H1 (cell line): ENCODE measurements at places on chromosomes 4 and X.

DNA sequence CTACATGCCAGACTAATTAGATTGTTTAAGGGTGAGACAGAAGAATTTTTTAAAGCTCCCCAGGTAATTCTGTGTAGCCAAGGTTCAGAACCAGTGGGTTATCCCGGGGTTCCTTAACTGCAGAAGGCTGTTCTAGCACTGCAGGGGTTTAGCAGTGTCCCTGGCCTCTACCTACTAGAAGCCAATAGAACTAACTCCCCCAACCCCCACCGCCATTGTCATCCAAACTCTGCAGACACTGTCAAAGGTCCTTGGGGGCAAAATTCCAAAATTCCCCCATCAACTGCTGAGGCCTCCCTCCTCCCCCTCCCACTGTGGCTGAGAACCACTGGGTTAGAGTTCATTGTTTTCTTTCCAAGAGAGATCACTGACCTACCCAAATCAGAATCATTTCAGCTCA, 66.4 kb downstream of the MOSPD2 start:
- DNase-seq, result no peak

DNA sequence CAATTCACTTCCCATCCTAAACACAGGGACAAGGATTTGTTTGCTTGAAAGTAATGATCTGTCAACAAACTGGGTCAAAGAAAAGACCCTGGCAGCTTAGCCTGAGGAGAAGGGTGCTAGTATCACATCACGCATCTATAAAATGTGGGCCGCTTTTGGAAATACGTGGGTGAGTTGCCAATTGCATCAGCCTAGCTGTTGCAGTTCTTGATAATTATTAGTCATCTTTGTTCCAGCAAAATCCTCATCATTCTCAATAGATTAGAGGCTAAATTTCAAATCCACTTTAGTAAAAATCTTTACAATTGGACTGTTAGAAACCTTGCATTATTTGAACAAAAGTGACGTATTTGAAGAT, 33.6 kb upstream of the TAPT1 start:
- DNase-seq, result no peak

DNA sequence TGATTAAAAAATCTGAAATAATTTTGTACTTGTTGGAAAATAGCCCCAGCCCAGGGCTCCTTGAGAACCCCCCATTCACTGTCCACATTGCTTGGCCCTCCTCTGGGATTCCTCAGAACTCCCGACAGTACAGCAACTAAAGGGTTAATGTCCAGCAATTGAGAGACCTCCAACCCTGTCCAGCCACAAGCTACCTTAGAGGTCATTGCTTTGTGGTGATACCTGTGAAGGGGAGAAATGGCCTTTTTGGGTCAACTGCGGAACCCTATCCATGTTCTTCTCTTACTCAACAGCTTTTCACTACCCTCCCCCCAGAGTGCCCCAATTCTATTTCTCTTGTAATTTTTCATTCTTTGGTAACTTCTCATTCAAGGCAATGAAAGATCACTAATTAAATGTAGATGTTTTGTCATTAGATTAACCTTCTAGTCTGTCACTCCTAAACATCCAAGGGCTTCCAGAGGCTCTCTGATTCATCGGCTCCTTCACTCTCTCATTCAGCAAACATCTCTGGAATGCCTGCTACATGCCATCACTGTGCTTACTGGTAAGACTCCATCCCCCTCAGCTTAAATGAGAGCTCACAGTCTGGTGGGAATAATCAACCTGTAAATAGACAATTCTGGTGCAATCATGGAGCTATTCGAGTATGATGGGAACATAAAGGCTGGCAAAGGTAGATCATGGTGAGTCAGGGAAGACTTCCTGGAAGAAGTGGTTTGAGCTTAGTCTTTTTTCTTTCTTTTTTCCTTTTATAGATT, 241.4 kb upstream of the PGRMC2 start:
- no peak for DNase-seq

DNA sequence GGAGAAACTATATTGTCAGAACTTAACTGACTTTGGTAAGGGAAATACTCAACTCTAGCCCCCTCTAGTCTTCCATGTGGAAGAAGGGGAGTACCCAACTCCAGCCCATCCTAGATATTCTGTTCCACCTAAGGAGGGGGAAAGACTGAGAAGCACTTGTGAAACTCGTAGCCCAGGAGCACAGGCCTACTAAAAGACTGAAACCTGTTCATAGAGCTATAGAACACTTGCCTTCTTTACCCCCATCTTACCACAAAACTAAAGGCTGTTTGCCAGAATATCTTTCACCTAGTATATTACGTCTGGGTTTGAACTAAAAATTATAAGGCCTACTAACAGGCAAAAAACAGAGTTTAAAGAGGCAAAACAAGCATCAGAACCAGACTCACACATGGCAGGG, 15.5 kb downstream of the CLDN22 start:
- no peak for DNase-seq

GRCh38 chrX:142502441-142502840, 297.4 kb upstream of the MAGEC2 start:
- no peak for DNase-seq

DNA sequence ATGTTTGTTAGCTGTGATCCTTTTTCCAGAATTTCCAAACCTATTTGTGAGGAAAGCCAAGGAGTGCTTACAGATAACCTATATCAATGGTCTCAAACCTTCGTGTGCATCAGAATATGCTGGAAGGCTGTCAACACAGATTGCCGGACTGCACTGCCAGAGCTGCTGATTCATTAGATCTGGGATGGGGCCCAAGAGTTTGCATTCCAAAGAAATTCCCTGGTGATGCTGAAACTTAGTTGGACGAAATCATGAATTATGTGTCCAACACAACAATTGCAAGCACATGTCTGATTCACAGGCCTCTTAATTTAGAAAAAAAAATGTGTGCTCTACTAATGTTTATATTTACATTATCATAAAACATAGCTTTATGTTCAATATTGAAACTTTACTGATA, 544.0 kb upstream of the AMOT start:
- DNase-seq, result no peak

GRCh38 chr4:16438986-16439385, 212.7 kb upstream of the TAPT1 start:
- no peak for DNase-seq

- no peak for DNase-seq
These were observed 156.0 kb downstream of the DCLK2 start for GRCh38 chr4:150234246-150234645.

DNA sequence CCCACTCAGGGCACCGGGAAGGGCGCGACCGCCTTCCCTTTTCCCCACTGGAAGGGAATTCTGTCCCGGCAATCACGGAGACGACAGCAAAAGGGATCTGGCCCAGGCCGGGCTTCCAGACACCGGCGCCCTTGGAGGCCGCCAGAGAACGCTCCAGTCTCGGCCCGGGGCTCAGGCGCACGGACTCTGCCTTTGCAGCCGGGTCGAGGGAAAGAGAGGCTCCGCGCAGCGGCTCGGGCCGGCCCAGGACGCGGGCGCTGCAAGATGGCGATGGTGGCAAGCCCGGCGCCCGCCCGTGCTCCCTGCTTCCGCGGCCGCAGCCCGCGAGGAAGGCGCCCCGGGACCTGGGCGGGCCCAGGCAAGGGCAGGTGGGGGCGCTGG, 1.1 kb downstream of the CTBP1 start:
- DNase-seq, result no peak

- DNase-seq, result no peak
These were observed 83.2 kb downstream of the GPAT3 start for GRCh38 chr4:83618991-83619645.

- DNase-seq, result no peak
These were observed 46.5 kb upstream of the RELL1 start for GRCh38 chr4:37732526-37733186.

DNA sequence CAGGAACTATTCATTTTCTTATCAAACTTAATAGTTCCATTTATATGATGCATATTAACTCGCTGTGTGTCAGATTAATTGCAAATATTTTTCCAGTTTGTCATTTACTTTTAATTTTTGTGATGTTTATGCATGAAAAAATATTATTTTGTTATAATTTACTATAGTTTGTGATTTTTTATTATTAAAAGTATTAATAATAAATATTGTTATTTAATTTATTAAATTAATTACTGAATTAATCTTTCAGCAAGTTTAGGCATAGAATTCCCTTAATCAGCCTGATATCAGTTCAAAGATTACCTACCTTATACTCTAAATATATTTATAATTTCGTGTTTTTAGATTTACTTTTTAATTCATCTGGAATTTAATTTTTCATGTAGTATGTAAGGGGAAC, 15.5 kb upstream of the ATOH1 start:
- DNase-seq, result no peak

DNA sequence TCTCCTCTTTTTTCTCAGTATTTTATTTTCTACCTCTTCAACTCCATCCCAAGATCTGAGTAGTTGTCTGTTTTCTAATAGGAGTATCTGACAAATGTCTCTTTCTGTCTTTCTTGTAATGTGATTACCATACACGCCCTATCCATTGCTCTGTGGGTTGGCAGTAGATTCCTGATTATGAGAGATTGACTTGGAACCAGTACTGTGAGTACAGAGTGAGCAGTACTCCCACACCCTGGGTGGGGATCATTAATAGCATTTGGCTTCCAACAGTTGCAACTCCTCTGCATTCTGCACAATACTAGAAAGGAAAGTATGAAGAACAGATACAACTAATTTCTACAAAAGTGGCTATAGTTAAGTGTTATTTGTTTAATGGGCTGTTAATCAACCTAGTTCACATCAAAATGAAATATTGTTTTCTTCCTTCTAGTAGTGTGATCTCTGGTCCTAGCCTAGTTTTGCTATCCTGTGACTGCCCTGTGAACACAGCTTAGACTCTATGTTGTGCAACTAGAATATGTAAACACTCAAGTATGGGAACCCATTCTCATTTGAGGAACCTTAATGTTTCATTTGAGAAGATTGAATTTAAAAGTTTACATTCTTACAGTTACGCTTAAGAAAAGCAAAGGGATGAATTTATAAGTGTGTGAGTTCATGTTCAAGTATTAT, 112.9 kb downstream of the PTPN13 start:
- no peak for DNase-seq

GRCh38 chrX:139971394-139971749, 6.1 kb upstream of the CXorf66 start:
- DNase-seq, result no peak

DNA sequence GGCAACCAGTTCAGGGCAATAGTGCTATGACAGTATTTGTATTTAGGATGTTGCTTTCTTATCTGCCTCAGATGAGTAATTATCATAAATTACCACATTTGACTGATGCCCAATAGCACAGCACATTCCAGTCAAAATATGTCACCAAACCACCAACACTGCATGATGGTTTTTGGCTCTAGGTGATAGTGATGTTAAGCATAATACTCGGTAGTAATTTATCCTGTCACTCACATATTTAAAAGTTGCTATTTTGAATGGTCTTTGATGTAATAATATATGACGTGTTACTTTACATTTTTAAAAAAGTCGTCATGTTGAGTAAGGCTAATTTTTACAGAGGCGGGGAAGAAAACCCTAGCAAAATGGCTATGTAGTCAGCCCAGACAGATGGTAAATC, 42.5 kb downstream of the UNC5C start:
- no peak for DNase-seq

- DNase-seq, result peak; percentile 47
These were observed 272.1 kb upstream of the AGTR2 start for GRCh38 chrX:115898382-115899001.

- DNase-seq, result no peak
These were observed 48.4 kb upstream of the SLC7A3 start for GRCh38 chrX:70979136-70979762.

DNA sequence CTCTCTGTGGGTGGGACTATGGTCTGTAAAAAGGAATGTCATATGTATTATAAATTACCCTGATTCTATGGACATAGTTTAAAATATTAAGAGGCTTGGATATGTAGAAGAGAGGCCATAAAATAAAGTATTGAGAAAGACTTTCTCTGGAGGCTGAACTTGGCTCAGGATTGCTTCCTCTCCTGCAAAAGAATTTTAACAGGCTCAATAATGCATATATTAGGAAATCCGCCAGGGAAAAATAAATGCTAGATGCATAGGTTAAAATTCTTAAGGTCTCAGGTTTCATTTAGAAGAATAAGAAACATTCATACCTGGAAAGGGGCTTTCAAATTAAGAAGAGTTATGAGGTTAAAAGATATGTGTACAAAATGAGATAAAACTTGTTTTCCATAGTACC, 424.3 kb downstream of the ARAP2 start:
- DNase-seq, result no peak

DNA sequence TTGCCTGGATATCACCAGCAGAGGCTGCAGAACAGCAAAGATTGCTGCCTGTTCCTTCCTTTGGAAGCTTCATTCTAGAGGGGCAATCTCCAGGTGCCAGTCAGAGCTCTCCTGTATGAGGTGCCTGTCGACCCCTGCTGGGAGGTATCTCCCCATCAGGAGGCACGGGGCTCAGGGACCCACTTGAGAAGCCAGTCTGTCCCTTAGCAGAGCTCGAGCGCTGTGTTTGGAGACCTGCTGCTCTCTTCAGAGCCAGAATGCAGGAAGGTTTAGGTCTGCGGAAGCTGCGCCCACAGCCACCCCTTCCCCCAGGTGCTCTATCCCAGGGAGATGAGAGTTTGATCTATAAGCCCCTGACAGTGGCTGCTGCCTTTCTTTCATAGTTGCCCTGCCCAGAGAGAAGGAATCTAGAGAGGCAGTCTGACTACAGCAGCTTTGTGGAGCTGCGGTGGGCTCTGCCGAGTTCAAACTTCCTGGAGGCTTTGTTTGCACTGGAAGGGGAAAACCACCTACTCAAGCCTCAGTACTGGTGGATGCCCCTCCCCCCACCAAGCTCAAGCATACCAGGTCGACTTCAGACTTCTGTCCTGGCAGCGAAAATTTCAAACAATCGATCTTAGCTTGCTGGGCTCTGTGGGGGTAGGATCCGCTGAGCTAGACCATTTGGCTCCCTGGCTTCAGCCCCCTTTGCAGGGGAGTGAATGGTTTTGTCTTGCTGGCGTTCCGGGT, 57.9 kb downstream of the DKK2 start:
- peak; percentile 5 for DNase-seq

- peak; percentile 69 for DNase-seq
These were observed 1.2 kb downstream of the GUCY1A1 start for GRCh38 chr4:155667568-155668511.

- no peak for DNase-seq
These were observed 35.7 kb upstream of the DRD5 start for GRCh38 chr4:9745782-9746181.

DNA sequence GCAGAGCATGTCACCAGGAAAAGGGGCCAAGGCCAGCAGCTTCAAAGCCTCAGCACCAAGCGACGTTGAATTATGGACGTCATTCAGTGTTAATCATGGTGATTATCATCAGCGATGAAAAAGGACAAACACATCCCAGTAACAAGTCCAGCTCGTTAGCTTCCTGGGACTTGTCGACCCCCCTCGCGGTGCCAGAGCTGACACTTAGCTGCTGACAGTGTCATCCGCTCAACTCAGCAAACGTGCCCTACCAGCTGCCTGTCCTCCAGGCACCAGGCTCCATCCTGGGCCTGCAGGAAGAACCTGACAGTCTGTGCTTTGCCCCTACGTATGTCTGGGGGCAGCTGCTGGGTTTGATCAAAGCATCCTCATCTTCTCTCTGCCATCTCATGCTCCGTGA, 137.0 kb upstream of the PSAPL1 start:
- no peak for DNase-seq

- DNase-seq, result no peak
These were observed 90.9 kb downstream of the NAT8L start for GRCh38 chr4:2150076-2150475.

GRCh38 chr4:4971796-4972195, 47.5 kb downstream of the CYTL1 start:
- DNase-seq, result no peak
